ENCODE measurements at places on chromosomes 5 and 9.

DNA sequence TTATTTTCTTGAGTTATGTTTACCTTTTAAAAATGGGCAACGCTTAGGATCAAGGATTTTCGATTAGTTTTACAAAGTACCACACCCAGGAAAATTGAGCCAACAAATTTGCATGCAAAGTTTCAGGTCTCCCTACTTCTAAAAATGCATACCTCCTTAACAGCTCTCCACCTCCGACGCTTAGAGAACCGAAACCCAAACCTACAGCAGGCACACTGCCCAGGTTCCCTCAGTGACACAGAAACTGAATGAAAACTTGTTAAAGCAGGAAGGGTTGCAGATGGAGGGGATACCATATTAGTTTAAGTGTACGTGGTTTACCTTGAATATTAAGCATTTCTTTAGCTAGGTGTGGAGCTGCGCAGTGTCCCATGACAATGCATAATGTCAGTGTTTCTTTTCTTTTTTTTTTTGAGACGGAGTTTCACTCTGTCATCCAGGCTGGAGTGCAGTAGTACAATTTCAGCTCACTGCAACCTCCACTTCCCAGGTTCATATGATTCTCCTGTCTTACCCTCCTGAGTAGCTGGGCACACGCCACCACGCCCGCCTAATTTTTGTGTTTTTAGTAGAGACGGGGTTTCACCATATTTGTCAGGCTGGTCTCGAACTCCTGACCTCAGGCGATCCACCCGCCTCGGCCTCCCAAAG lies 1.6 kb upstream of the SUB1 start:
- DNase-seq = no peak

DNA sequence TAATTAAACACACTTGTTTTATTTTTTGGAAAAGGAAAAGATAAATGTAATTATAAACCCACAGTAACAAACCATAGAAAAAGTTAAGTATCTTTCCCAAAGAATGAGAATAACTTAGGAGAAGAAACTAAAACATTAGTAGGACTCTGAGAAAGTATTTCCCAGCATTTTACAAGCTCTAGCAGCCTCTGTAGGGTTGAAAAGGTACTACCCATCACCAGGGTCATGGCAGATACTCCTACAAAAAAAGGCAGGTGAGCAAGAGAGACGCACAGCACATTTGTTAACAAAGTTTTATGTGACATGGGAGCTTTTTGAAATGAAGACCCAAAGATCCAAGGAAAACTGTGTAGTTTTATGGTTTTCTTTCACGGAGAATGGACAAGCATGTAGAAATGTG lies 77.7 kb upstream of the FAM169A start:
- DNase-seq = no peak

DNA sequence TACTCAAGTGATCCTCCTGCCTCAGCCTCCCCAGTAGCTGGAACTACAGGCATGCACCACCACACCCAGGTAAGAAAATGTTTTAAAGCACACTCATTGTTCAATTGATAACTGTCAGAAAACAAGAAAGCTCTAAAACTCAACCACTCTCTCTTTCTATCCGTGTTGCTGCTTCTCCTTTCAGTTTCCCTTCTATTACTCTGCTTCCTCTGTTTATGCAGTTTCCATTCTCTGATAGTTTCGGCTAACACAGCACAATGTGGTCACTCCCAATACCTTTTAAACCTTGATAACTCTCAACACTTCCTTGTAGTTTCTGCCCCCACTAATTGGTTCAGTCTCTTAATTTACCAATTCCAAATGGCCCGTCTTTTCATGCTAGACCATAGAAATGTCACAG lies 59.2 kb upstream of the NR4A3 start:
- no peak for DNase-seq

GRCh38 chr5:27437594-27438200 lies 399.3 kb upstream of the CDH9 start:
- DNase-seq = no peak

DNA sequence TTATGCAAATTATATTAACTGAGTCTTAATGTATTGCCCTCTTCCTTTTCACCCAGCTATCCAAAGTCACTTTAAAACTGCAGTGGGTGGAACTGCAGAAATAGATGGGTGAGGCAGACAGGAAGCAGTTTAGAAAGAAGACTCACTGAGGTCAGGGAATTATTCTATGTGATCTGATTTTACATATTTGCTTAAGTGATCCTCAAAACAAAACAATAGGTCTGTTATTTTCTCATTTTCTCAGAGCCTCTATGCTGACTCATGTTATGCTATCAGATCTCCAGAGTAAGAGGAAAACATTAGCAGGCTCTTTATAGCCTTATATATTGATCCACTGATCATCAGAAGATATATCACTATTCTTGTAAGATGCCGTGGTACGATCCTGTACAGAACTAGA lies 63.5 kb downstream of the MRPS27 start:
- no peak for DNase-seq

DNA sequence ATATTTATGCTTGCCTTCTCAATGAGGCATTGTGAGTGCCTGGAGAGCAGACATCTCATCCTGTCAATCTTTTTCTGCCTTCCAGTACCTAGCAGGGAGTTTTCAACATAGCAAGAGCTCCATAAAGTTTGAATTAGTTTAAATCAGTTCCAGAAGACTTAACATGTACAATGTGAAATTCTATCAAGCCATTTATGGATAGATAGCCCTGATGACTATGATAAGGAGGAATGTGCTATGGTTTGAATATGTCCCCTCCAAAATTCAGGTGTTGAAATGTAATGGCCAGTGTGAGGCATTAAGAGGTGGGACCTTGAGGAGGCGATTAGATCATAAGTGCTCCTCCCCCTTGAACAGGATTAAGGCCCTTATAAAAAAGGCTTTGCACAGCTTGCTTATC lies 306.9 kb upstream of the SMARCA2 start:
- DNase-seq = no peak

GRCh38 chr5:34916518-34916917 lies 1.0 kb downstream of the BRIX1 start:
- DNase-seq = no peak

DNA sequence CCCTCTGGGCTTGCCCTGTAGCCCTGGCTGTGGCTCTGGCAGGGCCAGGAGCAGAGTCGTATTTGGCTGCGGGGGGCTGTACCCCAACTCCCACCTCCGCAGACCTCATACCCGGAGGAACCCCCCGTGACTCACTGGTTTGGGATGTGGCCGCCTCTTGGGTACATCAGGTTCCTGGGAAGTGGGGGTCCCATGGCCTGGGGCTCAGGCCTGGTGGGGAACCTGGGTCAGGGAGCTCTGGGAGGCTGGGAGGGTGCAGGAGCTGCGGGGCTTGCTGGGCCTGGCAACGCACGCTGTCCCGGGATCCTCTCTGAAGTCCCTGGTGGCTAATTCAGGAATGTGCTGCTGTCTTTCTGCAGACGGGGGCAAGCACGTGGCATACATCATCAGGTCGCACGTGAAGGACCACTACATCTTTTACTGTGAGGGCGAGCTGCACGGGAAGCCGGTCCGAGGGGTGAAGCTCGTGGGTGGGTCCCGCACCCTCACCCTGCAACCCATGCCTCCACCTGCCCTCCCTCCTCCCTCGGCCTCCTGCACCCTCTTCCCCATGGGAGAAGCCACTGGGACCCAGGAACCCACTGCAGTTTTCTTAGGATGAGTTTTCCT lies 2.4 kb downstream of the LCN1 start:
- no peak for DNase-seq

DNA sequence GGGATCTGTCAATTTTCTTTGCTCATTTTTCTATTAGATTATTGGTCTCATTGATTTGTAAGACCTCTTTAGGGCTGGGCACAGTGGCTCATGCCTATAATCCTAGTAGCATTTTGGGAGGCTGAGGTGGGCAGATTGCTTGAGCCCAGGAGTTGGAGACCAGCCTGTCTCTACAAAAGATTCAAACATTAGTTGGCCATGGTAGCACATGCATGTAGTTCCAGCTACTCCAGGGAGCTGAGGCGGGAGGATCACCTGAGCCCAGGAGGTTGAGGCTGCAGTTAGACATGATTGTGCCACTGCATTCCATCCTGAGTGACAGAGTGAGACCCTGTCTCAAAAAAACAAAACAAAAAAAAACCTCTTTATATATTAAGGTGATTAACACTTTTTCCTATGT lies 6.4 kb upstream of the SHROOM1 start:
- DNase-seq = no peak

- DNase-seq = no peak
These were observed 61.9 kb downstream of the KCNT1 start for GRCh38 chr9:135763716-135764446.

- DNase-seq = no peak
These were observed 31.7 kb upstream of the CDKN2B start for GRCh38 chr9:22040760-22041159.

DNA sequence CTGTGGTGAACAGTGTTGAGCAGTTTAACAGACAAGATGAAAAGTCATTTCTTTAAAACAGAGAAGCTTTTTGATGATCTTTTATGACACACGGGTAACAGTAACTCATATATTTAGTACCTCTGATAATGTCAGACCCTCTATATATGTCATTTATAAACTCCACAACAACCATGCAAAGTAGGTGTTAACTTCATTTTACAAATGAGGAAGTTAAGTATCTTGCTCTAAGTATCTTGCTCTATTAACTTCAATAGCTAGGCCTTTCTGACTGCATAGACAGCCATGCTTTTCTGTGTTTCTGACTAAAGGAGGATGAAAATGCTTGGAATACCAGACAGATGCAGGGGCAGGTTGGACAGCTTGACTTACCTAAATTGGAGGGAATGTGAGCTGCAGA lies 1.8 kb downstream of the NUDT2 start:
- DNase-seq = peak; percentile 55

DNA sequence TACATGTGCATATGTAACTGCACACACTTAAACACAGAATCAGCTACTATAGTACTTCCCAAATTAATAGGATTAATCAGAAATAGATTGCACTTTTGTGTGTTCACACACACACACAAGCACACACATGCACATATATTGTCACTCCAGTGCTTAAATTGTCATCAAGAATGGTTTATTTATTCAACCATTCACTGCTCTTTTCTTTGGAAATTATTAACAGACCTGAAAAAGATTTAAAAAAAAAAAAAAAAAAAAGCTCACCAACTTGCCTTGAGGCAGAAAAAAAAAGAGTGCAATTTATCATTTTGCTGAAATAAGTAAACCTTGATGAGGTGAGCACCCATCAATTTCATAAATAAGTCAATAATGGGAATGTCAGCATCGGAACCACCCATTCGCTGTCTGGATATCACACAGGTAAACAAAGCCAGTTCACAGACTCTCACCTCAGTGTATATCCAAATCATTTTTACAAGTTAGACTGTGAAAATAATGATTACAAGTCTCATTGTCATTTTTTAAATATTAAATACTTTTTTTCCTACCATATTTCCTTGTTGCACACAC lies 562.8 kb downstream of the BNC2 start:
- no peak for DNase-seq

- no peak for DNase-seq
These were observed 29.4 kb upstream of the RECK start for GRCh38 chr9:36007316-36007708.

DNA sequence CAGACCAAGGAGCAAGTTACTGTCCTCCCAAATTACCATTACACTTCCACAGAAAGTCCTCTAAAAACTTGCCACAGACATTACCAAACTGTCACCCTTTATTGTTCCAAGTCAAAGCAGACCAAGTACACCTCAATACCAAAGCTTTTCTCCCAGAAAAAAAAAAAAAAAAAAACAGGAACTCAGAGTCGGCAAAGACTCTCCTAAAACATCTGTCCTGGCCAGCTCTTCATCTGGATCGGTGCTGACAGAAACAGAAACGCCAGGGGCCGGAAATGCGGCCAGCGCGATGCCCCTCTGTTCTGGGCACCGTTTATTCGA lies 718 bp downstream of the DEPDC1B start:
- DNase-seq = no peak

DNA sequence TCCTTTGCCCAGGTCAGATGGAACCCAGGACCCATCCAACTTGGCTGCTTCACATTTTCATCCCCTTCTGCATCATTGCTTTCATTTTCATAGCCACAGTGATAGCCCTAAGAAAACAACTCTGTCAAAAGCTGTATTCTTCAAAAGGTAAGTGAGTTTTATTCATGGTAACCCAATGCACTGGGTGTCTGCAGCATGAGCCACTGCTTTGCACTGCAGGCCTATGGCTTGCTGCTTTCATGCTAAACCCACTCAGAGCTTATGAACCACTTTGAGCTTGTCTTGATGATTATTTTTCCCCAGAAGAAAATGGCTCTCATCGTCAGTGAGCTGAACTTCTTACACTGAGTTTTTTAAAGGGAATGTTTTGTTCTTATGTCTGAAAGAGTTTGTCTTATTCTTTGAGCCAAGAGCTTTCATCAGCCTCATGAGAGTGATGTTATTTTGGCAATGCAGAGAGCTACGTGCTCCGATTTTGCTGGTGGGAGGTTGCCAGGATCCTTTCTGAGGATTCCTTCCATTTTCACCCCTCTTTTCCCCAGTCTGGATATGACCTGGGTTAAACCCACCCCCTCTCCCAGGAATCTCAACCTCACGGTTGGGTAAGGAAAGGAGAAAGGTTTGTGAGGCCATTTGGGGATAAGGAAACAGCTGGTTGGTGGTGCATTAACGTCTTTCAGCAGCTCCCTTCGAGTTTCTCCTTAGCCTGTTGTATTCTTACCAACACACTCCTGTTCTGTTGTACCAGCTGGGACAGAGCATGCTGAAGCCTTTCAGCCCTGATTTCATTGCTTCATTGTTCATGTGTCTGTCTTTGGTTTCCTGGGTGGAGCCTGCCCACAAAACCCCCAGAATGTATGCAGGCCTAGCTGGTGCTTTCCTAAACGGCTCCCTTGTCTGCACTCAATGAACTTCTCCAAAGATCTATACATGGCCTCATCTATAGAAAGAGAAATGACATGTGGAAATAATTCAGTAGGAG lies 47.6 kb downstream of the PDCD1LG2 start:
- no peak for DNase-seq

- DNase-seq = no peak
These were observed 397.3 kb upstream of the GRIN3A start for GRCh38 chr9:102135768-102136167.

- DNase-seq = no peak
These were observed 107.9 kb upstream of the SELENOP start for GRCh38 chr5:42919600-42919999.

GRCh38 chr5:115423541-115423940 lies 121.0 kb downstream of the FEM1C start:
- no peak for DNase-seq

DNA sequence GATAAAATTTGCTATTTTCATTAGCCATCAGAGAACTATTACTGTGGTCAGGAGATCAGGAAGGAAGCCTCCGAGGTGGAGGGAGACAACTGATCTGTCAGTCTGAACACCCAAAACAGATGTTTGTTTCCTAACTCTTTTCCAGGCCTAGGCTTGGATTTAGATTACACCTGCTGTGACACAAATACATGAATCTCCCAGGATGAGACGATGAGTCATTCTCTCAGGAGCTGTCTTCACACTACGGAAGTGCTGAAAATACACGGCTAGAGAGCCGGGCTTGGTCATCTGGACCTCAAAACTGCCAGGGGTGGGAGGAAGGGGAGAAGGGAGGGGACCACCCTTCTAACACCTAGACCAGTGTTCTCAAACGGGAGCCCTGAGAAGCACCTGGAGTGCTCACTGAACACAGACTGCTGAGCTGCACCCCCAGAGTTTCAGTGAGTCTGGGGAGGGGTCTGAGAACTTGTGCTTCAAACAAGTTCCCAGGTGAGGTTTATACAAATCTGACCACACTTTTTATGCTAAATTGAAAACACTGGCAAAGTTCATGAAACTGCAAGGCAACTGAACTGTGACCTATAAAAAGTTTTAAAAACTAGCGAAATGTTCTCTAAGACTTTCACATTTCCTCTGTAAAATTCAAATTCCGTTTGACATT lies 80.3 kb upstream of the EQTN start:
- peak; percentile 44 for DNase-seq

Measured in trophoblast cell (in vitro differentiated cells and primary cell).